T-helper 9 cell (primary cell): ENCODE measurements at places on chromosomes 2 and 18.

DNA sequence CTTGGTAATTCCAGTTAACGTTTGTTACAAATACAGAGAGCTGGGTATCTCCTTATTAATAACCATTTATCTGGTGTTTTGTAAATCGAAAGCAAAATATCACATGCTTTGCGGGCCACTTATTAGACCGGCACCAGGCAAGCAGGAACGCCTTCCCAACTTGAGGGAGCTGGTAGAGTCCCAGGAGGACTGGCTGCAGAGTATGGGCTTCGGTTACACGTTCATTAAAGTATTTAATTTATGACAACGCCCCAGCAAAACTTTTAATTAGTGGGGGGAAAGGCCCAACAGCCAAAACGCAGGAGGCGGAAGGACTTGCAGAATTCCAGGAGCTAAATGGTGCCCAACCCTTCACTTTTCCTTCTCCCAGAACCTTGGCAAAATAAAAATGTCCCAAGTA lies 3.7 kb downstream of the SMAD7 start:
- no peak for DNase-seq

- DNase-seq: no peak
These were observed 129.2 kb downstream of the BCL11A start for GRCh38 chr2:60424233-60424632.

GRCh38 chr2:160351956-160352355 lies 141.7 kb downstream of the RBMS1 start:
- no peak for DNase-seq

GRCh38 chr2:1685078-1685956 lies 59.0 kb downstream of the PXDN start:
- DNase-seq: no peak

DNA sequence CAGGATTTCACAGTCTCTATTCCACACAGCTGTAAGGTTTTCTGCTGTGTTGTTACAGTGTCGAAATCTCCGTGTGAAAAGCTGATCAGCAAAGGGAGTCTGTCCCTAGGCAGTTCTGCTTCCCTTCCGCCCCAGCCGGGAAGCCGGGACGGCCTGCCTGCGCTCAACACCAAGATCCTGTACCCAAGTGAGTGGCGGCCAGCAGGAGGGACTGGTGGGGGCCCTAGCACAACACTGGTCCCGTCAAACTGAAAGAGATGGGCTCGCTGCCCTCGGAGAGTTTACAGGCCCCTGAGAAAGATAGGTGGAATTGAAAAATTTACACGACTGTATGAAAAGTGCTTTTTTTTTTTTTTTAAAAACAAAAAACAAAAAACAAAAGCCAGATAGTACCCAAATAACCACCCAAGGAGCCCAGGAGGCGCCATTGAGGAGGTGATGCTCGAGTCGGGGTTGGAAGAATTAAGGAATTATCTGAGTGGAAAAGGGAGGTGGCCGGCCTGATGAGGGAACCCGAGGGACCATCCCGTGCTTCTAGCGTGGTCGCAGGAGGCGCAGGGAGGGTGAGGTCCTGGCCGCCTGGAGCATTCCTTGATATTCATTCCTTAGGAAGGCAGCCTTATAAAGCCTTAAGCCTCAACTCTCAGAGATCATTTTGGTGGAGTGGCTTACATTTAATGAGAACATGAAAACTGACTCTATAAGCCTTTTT lies 96.7 kb downstream of the DGKD start:
- DNase-seq: no peak

GRCh38 chr2:63053889-63054602 lies 3.4 kb downstream of the OTX1 start:
- no peak for DNase-seq

DNA sequence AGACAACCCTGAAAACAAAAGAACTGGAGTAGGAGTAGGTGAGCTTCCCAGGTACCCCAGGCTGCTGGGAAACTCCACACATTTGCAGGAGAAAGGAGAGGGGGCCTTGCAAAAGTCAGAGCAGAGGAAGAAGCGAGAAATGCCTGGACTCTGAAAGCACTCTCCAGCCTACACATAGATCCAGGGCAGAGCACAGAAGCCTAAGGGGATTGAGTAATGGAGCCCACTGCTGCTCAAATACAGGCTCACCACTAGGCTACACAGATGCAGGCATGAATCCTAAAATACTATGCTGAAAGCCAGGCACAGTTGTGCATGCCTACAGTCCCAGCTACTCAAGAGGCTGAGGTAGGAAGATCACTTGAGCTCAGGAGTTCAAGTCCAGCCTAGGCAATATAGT lies 33.4 kb downstream of the OSBPL1A start:
- DNase-seq: no peak

GRCh38 chr2:101619191-101619591 lies 78.3 kb upstream of the MAP4K4 start:
- no peak for DNase-seq

- DNase-seq: no peak
These were observed 84.5 kb upstream of the NOSTRIN start for GRCh38 chr2:168717790-168718502.

DNA sequence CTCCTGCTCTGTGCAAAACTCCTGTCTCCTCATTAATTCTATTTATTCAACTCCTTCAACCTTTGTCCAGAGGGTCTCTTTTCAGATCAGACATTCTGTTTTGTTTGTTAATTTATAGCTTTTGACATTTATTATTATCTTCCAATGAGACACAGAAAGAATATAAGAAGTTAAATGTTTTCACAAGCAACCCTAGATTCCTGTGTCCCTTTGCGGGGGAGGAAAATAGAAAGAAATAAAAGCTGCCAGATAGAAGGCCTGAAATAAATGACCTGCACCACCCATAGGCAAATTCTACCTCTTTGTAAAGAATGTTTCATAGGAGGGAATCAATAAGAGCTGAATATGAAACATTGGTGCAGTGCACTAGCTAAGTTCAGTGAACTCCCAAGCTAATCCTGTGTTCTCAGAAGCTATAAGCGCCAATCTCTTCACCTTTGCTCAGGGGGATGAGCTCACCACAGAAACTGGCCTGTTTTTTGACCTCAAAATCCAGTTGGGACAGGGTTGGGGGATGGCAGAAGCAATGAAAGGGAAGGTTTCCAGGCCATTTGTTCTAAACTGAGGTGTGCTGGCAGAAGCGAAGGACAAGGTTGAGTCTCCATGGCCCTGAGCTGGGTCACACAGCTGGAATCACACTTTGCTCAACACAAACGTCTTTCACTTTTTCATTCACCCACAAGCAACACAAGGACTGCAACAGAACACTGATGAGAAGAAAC lies 258.6 kb downstream of the NRXN1 start:
- no peak for DNase-seq

- DNase-seq: no peak
These were observed 361.7 kb downstream of the ANAPC1 start for GRCh38 chr2:111522231-111522768.

- DNase-seq: no peak
These were observed 25.4 kb downstream of the NCK2 start for GRCh38 chr2:105770149-105770548.

DNA sequence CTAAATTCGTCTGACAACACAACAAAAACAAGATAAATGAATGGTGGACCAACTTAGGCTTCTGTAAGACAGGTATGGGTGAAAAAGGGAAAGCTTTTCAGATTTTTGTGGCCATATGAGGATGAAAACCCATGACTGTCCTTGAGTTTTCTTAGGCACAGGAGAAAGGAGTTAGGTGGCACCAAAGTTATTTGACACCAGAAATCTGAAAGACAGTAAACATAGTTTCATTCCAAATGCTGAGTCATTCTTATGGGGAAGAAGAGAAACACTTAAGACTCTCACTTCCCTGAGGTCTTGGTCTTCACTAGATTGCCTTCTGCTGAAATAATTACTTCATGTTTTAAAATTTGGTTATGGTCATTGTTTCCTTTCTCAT lies 5.2 kb upstream of the GPD2 start:
- DNase-seq: no peak

GRCh38 chr2:167924556-167924955 lies 322.8 kb downstream of the STK39 start:
- no peak for DNase-seq

- DNase-seq: no peak
These were observed 78.7 kb downstream of the MYCN start for GRCh38 chr2:16019060-16019480.

DNA sequence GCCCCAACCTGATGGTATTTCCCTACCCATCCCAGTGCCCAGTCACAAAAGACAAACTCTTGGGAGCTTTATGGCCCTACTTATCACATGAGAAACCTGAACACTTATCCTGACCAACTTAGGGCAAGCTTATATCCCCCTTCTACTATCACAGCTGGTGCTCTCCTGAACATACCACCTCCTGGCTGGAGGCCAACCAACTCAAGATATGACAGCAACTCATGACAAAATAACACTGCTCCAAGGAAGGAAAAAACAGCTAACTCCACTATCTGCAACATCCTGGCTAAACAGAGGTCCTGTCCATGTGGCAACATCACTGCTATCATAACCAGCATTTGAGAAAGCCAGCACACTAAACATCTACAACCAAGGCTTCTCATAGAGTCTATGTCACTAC lies 20.9 kb upstream of the CLASP1 start:
- DNase-seq: no peak

- no peak for DNase-seq
These were observed 113.6 kb downstream of the PDCL3 start for GRCh38 chr2:100676346-100676745.

DNA sequence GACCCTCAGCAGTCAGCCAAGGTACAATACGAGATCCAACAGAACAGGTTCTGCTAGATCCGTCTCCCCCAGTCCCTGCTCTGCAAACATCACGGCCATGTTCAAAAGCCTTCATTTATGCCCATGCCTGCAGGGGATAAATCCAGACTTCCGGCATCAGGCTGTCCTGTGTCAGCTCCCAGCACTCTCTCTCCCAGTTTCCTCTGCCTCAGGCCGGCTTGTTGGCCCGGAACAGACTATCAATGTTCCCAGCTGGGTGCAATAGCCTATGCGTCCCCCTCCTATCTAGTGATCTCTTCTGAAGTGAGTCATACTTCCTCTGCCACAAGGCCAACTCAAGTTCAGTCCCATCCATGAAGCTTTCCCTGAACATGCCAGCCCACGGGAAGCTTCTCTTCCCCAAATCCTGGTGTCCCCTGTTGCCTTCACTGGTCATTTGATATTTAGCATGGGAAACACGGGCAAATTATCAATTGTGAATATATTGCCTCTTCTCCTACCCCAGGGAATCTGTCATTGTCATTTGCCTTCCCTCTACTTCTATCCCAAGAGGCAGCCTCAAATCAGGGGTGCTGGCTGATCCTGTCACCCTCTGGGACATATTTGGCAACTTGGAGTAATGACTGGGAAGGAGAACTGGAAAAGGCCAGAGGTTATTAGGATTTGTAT lies 51.1 kb downstream of the CAPN13 start:
- no peak for DNase-seq

DNA sequence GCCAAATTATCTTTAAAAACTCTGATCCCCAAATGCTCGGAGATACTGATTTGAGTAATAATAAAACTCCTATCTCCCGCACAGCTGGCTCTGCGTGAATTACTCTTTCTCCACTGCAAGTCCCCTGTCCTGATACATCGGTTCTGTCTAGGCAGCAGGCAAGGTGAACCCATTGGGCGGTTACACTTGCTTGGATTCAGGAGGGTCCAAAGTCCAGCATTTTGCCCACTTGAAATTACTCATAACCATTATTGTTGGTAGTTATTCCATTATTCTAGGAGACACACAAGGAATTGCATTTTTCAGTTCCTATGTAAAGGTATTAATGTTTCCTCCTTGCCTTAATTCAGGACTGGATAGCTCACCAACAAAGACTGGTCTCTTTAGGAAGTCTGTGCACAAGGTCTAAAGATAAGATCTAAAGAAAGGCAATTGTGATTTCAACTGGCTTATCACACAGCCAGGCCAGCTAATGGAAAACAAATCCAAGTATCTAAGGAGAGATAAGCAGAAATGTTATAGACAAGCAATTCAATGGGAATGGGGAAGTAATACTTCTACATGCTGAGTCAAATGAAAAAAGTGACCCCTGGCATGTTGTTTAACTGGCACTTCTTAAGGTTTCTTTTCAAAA lies 23.2 kb upstream of the NPC1 start:
- no peak for DNase-seq

DNA sequence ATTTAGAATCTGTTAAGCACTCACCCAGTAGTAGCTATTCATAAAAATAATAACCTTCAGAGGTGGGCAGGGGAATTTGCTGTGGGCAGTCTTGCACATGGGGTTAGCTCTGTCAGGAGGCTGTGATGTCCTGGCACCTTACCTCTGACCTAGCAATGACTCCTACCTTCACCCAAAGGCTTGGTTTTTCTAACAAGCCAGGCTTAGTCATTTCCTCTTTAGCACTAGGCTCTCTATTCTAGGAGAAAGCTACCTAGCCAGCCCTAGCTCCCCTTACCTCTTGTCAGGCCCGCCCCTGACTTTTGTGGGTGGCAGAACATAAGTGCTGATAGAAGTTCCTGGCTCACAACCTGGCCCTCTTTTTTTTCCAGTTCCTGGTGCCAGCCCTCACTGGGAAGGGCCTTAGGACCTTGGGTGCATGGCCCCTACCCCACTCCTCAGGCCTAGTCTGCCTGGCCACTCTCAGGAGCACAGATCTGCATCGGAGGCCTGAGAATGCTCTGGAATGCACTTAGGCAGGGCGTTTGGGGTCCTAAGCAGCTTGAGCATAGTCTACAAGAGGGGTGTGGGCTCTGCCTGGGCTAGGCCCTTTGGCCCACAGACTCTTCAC lies 17.7 kb downstream of the CPLX4 start:
- DNase-seq: no peak

- DNase-seq: no peak
These were observed 36.8 kb upstream of the SEMA4C start for GRCh38 chr2:96906729-96907114.

DNA sequence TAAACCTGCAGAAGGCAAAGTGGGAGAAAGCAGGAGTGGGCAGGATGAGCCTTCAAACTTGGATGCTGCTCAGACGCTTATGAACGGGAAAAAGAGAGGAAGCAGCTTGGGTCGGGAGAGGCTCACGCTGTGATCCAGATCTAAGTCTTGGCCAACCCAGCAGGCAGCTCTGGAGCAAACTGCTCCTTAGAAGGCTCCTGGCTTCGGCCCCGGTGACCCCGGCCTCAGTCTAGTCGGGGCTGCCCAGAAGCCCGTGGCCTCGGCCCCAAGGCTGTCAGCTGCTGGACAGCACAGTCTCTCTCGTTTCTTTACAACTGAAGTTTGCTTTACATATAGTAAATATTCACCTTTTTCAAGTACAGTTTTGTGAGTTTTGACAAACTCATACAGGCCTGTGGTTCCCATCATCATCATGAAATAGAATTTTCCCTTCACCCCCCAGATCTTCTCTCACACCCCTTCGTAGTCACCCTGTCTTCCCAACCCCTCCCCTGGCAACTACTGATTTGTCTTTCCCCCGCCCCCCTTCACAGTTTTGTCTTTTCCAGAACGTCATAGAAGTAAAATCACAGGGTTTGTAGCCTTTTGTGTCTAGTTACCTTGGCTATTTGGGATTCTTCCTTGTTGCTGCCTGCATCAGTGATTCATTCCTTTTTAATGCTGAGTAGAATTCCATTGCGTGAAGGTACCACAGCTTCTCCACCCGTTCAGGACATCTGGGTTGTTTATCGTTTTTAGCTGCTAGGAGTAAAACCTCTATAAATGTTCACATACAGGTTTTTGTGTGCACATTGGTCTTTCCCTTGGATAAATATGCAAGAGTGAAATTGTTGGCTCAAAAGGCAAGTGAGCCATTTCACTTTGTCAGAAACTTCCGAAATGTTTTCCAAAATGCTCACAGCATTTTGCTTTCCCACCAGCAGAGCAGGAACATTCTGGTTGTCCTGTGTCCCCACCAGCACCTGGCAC lies 35.1 kb downstream of the MYO7B start:
- no peak for DNase-seq

GRCh38 chr2:98452396-98453027 lies 7.9 kb downstream of the INPP4A start:
- DNase-seq: no peak
